CD4-positive, alpha-beta T cell treated with Interleukin-4 for 1 hour (primary cell): ENCODE measurements at places on chromosomes 16 and 17.

DNA sequence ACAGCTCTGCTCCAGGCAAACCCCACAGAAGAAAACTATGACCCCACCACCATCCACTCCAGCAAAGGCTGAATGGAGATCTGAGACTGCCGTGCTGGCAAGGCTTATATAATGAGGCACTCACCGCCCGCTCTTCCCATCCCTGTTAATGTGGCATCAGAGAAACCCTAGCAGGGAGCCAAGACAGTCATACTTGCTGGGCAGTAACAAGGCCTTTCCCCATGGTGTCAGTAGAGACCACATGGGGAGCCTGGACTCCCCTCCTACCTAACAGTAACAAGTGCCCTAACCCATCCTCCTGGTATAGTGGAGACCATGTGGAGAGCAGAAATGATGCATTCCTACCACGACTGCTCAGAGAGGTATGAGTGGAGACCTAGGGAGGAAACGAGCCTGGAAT, 235.2 kb downstream of the C16orf78 start:
- no peak for DNase-seq

DNA sequence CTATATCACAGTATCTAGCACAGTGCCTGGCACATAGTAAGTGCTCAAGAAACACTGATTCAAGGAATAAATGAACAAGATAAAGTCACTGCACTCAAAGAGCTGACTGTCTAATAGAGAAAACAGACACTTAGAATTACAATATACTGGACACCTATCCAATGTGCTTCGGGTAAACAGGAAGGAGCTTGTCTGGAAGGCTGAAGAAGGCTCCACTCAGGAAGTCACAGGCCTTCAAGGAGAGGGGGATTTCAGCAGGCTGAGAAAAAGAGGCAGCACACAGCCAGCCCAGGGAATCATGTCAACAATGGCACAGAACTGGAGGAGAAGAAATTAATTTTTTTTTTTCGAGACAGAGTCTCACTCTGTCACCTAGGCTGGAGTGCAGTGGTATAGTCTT, 9.7 kb upstream of the IL4R start:
- DNase-seq = no peak

DNA sequence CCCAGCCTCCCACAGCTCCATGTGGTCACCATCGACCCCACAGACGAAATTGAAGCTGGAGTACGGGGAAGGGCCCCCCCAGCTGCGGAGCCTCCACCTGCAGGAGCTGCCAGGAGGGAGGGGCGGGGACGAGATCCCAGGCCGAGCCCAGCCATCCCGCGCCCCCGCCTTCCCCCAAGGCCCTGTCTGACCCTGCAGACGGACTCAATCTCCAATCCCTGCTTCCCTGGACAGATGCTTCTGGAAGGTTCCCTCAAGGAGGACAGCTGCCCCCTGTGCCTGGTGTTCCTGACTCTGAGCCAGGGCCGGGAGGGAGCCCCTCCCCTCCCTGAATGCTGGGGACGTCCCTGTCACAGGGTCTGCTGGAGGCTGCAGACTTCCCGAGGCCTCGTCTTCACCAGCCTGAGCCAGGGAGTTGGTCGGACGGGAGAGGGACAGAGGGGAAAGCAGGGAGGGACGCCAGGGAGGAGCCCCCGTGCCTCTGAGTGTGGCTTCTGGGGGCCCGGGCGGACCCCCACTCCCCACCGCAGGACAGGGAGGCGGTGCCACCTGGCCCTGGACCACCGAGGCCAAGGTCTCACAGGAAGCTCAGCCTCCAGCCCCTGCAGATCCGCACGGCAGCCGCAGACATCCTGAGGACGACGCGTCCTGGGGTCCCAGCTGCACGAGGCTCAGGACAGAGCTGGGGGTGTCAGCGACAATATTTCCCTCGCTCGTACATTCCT, 21.3 kb upstream of the C1QTNF8 start:
- no peak for DNase-seq

DNA sequence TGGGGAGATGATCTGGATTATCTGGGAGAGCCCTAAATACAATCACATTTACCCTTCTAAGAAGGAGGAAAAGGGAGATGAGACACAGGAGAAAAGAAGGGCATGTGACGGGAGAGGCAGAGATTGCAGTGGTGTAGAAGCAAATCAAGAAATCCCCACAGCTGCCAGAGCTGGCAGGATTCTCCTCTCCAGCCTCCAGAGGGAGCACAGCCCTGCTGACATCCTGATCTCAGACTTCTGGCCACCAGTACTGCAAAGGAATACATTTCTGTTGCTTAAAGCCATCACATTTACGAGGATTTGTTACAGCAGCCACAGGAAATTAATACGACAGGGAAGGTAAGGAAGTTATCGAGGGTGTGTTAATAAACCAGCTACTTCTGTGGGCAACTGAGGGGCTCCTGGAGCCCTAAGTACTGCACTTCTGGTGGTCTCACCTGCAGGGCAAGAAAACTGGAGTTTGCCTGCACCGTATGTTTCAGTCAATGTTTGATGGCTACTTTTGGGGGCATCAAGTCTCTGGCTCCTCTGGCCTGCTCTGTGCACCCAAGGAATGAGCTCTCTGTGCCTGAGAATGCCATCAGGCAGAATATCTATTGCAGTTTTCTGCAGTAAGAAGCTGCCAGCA, 22.9 kb upstream of the CDH13 start:
- no peak for DNase-seq

GRCh38 chr16:53849585-53849984, 145.6 kb downstream of the FTO start:
- no peak for DNase-seq

GRCh38 chr17:7260651-7261378, 1.5 kb downstream of the CLDN7 start:
- DNase-seq = peak; percentile 42

GRCh38 chr17:71071837-71072236, 902.5 kb downstream of the KCNJ2 start:
- DNase-seq = no peak

DNA sequence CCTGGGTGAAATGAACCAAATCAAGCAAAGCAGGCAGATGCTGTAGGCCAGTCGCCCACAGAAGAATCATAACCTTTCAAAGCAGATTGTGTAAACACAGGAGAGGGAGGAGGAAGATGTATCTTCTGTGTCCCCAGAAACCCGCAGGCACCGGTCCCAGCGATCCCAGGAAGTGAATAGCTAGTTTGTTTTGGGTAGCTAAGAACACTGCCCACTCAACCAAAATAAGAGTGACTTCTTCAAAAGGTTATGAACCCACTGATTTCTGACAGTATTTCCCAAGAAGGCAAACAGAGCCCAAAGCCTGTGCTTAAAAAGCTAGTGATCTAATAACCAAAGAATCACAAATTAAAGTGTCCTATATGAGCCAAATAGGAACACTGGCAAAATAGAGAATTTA, 67.8 kb downstream of the GRIN2A start:
- DNase-seq = no peak

DNA sequence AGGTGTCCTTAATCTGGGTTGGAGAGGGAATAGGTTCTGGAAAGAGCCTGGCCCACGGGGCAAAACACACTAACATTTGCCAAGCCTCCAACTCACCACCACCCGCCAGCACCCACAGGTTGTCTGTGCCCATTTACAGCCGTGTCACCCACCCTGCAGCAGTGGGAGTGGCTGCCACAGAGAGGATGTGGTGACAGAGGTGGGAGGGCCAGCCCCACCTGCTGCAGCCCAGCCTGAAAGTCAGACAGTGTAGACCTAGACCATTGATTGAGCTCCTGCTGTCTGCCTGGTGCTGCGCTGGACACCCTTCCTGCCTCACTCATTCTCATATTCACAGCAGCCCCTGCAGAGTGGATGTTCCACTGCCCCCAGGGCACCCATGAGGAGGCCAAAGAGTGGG, 44.7 kb downstream of the IL21R start:
- DNase-seq = peak; percentile 87

DNA sequence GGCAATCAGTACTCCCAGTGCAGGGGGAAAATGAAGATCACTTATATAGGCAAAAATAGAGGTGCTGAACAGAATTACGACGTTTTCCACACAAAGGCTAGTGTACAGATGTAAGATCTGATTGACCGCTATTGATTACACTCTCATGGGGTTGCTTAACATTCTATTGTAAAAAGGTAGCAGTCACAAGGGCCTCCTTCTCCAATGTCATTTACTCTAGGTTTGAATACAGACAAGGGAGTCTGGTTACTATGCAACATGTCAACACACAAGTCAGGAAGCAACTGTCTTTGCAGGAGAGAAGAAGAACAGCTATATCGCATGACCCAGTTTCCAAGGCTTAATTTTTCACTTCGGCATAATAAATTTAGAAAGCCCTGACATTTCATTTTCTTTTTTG, 7.9 kb downstream of the KRT37 start:
- DNase-seq = no peak

DNA sequence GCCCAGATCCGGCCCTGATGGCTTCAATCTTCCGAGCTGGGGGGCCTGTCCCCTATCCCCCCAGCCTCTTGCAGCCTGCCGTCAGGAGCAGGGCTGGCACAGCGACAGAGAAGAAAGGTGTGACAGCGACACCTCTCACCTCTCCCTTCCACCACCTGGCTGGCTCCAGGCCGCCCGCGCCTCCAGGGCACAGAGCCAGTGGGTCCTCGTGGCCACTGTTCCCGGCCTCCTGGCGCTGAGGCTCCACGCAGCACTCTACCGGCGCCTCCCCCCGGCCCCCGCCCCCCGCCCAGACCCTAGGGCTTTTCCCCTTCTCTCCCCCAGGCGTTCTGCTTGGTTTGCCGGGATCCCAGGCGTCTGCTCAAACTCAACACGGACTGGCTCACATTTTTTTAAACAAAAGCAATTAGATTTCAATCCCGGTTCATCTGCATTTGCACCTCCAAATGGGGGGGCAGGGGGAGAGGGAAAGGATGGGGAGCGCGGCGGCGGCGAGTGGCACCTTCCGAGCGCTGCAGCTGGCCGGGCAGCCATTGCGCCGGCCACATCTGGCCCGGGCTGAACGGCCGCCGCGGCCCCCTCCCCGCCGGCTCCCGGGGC, 12.8 kb upstream of the CBX8 start:
- DNase-seq = no peak

GRCh38 chr17:44830359-44831288, 537 bp upstream of the GJC1 start:
- DNase-seq = no peak

- DNase-seq = no peak
These were observed 3.0 kb downstream of the ENGASE start for GRCh38 chr17:79077587-79077986.
